NCI-H1436 (cell line): ENCODE measurements at places on chromosomes 5 and 9.

GRCh38 chr5:163408311-163408923 is 29.0 kb upstream of the CCNG1 start:
- peak; percentile 38 for DNase-seq

GRCh38 chr5:57453728-57454127 is 28.9 kb downstream of the ACTBL2 start:
- no peak for DNase-seq

DNA sequence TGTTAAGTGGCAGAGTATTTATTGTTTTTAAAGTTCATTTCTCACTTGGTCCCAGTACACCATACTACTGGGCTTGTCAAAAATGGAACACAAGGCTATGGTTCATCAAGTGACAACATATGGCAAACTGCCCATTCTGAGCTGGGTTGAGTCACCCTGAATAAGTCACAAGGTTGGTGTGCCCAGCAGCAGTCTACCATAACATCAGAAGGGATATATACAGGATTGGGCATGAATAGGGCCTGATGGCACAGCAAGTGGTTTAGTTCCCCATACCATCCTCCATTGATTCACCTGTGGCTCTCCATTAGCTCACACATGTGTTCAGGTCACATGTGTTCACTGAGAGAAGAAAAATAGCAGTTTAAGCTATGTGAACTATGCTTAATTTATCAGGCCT is 249.8 kb upstream of the PRDM9 start:
- DNase-seq = no peak

DNA sequence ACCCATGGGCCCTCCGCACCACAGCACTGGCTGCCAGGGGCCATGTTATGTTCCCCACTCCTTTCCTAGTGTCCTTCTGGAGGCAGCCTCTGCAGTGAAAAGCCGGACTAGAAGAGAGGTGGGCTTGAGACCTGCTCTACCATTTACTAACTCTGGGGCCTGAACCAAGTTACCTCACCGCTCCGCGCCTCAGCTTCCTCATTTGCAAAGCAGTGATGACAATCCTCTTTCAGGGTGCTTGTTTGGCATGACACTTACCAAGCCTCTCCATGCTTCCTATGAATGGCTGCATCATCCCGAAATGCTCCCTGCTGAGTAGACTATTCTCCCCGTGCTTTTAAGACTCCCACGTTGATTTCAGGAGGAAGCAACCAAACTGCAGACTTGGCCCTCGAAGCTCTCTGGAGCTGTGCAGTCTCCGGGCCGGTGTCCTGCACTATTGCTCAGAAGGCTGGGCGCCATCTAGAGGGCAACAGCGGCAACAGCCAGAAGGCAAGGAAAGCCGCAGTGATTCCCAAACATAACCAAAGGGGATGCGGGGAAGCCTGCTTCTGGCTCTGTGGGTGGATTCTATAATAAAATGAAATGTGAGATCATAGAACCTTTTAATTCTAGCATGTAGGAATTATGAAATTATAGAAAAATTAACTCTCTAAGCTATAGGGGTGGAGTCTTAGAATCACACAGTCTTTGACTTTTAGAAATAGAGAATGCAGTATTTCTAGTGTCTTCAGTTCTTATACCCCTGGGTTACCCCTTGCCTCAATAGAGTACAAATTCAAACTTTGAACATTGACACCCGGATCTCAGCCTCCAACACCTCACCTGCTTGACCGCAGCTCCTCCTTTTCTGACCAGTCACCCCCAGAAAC is 599.8 kb upstream of the BRINP1 start:
- DNase-seq = peak; percentile 76

DNA sequence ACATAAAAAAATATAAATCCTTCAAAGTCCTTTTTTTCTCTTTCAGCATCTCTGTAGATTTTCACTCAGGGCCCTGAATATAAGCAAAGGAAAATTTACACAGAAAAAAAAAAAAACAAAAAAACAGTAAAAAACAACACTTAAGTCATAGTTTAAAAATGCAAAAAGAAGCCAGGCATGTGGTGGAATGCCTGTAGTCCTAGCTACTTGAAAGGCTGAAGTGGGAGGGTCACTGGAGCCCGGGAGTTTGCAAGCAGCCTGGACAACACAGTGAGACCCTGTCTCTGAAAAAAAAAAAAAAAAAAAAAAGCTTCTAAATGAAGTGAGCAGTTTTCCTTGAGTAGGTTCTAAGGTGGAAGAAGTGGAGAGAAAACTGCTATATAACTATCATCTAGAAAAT is 55.0 kb upstream of the BNC2 start:
- DNase-seq = no peak

DNA sequence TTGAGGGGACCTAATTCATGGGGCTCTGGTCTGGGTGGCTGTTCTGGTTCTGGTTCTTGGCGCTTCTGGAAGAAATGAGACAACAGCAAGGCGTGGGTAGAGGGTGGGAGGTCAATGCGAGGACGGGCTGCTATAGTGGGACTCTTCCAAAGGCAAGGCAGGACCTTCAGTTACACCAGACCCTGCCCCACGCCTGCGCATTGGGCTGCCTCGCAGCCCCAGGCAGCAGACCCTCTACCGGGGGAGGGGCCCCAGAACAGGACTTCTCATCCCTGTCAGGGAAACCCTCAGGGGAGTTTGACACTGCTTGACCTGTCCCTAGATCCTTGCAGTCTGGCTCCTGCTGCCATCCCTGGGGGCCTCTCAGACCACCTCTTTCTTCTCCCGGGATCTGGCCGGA is 18.5 kb downstream of the CCDC69 start:
- no peak for DNase-seq

GRCh38 chr5:32542216-32543059 is 42.9 kb upstream of the SUB1 start:
- DNase-seq = no peak

GRCh38 chr5:123610665-123611405 is 98.9 kb downstream of the CSNK1G3 start:
- DNase-seq = peak; percentile 29

- no peak for DNase-seq
Observed at GRCh38 chr5:77419644-77420582, 72.2 kb downstream of the WDR41 start.

DNA sequence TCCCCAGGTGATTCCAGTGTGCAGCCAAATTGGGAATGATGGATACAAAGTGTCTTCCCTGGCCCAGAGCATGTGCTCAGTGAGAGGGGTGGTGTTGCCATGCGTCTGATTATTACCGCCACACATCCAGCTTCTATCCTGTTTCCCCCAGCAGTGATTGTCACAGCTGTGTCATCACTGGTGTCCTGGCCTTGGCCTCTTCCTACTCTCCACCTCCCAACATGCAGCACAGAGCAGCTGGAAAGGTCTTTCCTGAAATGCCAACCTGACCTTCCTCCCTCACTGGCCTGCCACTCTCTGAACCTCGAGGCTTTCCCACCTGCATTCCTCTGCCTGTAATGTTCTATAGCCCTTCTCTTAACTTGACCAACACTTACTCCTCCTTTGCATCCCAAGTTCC is 60.0 kb downstream of the TMOD1 start:
- no peak for DNase-seq

- no peak for DNase-seq
Observed at GRCh38 chr9:10041726-10042229, 571.0 kb downstream of the PTPRD start.

DNA sequence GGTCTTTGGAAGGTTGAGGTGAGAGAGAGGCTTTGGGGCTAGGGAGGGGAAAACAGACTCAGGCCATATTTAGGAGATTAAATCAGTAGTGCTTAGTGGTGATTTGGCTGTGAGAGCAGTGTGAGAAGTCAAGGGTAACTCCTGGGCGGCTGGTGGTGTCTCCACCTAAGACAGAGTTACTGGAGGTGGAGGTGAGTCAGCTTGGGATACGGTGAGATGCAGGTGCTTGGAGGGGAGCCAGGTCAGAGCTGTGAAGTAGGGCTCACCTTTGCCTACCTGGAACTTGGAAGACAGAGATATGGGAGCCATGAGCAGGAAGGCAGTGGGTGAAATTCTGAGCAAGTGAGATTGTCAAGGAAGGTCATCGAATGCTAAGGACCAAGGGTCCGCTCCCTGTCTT is 24.5 kb downstream of the RGS3 start:
- DNase-seq = no peak

- DNase-seq = no peak
Observed at GRCh38 chr5:15425766-15426165, 74.2 kb upstream of the FBXL7 start.

- no peak for DNase-seq
Observed at GRCh38 chr5:173016598-173017046, 33.1 kb downstream of the ATP6V0E1 start.

DNA sequence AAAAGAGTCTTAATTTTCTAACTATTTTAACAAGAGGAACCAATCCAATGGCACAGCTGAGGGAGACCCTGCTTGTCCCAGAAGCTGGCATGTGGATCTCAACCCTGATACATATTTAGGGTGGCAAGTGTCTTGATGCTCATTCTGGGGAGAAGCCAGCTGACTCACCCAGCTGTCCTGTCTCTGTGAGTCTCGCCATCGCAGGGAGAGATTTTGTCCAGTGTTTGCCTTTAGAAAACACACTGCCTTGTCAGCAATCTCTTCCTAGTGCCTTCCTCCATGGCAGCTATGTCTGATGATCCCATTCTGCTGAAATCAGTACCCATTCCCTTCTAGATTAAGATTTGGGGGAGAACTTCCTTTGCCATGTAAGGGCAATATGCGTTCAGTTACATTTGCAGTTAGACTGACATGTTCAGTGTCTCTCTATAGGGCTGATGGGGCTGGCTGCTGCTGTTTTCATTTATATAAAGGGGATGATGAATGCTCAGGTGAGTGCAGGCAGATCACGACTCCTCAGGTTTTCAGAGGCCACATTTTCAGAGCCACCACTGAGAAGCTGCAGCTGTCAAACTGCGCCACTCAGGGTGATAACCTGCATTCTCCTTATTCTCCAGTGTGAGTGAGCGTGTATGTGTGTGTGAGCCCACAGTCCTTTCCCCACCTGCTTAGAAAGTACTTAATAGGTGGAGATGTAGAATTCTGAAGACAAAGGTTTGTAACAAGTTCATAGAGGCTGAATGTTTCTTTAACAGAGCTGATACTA is 217.0 kb downstream of the GAS1 start:
- DNase-seq = no peak
